Omental fat pad (tissue), 4 donors: ENCODE measurements at places on chromosomes 16 and 17. TPM values are rescaled to one million over a fixed set of nuclear protein-coding genes. Genes with fewer than 3 reads are reported as not detected.
A peak's percentile ranks its signal among the peaks of the same experiment; 100 is the strongest.

DNA sequence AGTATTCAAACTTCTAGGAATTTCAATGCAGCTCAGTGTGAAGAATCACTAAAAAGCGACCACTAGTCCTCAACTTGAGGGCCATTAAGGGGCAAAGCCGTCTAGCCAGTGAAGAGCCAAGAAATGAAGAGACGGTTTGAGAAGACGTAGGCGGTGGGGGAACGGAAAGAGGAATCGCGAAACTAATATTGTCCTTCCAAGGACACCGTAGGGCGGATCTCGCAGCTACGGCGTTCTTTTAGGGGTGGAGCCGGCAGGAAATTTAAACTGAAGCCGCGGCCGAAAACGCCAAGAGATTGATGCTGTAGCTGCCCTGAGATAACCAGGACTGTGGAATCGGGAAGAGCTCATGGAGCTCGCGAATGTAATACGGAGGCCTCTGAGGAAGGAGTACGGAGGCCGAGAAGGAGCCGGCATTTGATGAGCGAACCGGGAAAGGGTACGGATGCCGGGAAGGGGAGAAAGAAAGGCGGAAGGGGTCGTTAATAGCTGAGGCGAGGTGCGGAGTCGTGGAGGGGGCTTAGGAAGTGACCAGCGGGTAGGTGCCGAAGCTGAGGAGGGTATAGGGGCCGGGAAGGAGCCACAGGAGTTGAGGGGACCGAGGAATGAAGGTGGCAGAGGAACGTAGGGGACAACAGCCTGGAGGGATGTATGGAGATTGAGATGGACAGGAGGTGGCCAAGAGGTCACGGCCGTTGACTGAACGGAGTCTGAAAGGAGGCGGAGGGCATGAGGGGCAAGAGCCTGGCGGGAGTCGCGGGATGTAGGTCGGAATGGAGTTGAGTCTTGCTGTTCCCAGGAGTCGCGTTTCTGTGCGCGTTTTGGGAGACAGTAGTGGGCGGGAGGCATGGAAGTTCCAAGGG, at the start of gene DBF4B:
DBF4B (plus strand) TSS at position 265 of the 863 bp plus-strand sequence; CDS start at position 421, 156 bp downstream.
- DNase-seq: peak; percentile 42

GRCh38 chr16:89230255-89230654, 12.8 kb downstream of the ZNF778 start:
- DNase-seq: no peak

DNA sequence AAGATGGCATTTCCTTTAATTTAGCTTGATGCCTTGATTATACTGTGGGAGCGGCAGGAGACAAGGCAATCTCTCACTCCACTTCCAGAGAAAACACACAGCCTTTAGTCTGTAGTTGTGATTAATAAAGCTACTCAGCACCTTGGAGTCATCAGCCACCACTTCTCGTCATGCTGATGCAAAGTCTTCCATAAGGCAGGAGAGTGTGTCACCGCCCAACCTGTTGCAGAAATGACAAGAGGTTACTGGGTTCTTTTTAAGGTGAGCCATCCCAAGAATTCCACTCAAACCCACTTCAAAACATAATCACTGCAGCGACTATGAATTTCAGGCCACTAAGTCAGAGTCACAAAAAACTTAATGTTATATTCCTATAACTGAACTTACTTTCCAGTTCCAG, 223.9 kb upstream of the TOX3 start:
- DNase-seq: no peak

GRCh38 chr17:1683459-1683858, 1.2 kb downstream of the PRPF8 start:
- DNase-seq: no peak

GRCh38 chr17:72839131-72839725, 253.3 kb downstream of the SLC39A11 start:
- no peak for DNase-seq

- no peak for DNase-seq
These were observed 116.2 kb downstream of the GNAO1 start for GRCh38 chr16:56307534-56307873.

DNA sequence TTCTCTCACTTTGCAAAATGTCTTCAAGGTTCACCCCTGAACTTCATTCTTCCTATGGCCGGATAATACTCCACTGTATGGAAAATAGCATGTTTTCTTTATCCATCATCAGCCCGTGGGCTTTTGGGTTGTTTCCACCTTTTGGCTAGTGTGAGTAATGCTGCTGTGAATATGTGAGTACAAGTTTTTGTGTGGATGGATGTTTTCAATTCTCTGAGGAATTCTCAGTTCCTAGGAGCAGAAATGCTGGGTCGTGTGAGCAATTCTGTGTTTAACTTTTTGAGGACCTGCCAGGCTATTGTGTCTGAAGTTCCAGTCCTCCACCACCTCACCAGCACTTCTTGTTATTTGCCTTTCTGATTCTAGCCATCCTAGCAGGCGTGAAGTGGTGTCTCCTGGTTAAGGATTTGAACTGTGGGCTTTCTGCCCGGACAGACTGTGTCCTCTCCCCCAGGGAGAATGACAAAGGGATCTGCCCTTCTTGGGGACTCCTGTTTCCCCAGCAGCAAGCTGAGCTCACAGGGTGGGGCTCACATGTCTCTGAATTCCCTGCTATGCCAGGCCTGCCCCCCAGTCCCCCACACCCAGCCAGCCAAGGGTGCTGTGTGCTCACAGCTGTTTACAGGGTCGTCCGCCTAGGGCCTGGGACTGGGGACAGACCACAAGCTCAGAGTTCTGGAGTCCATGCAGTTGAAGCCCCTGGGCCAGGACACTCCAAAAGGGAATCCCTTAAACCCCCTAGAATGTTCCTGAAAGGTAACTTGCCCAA, 92.2 kb upstream of the CIBAR2 start:
- no peak for DNase-seq

DNA sequence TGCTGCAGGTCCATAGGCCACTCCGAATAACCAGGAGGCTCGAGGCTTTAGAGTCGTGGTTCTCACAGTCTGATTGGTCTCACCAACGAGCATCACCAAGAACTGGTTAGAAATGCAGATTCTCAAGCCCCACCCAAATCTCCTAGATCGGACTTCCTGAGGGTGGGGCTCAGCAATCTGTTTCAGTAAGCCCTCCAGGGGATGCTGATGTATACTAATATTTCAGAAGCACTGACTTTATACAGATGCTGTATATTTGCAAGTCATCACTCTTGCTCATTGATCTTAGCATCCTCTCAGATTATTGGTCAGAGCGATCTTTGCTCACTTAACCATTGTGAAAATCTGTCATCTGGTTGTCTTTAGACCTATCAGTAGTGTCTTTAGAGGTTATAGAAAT, 4.4 kb upstream of the VAC14 start:
- DNase-seq: no peak

- no peak for DNase-seq
These were observed 4.4 kb upstream of the SNX29 start for GRCh38 chr16:11972128-11972527.

- no peak for DNase-seq
These were observed 13.2 kb downstream of the CMTM3 start for GRCh38 chr16:66617728-66618127.

DNA sequence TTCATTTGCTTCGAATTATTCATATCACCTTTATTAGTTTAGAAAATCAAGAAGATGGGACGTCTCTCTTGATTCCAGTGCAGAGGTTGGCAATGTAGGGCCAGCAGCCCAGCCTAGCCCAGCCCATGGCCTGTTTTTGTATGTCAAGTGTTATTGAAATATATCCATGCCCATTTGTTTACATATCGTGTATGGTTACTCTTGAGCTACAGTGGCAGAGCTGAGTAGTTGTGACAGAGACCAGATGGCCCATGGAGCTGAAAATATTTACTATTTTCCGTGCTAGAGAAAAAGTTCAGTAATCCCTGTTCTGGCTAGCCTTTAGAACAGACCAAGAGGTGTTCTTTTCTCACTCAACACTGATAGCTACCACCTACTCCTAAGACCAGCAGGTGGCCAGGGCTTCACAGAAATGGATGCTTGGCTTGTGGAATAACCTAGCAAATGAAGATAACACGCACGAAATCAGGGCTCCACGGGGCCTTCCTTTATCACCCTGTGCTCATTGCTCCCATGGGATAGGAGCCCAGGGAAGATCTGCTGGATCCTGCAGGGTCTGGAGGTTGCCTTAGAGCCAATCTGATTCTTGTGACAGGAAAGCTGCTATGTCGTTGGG, 123.2 kb upstream of the ANKFN1 start:
- DNase-seq: no peak

- DNase-seq: no peak
These were observed 2.5 kb downstream of the CARHSP1 start for GRCh38 chr16:8866118-8866883.

GRCh38 chr16:8867216-8867931, 1.4 kb downstream of the CARHSP1 start:
- DNase-seq: peak; percentile 51

- DNase-seq: no peak
These were observed 448.1 kb upstream of the DYNLRB2 start for GRCh38 chr16:80092681-80093080.

DNA sequence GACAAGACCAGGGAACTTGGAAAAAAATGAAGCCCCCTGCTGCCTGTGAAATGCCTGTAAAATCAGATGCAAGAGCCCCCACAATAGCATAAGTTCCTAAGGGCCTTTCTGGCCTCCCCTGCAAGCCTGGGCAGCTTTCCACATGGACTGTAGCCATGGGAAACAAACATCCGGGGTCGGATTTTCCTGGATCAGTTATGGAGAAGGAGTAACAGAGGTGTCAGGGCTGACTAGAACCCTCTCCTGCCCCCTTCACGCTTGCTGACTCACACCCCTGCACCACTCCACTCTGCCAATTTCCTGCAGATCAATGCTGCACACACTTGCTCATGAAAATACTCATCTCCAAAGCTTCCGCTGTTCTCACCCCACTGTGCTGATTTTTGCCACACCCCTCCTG, 258.6 kb downstream of the CBLN1 start:
- no peak for DNase-seq

DNA sequence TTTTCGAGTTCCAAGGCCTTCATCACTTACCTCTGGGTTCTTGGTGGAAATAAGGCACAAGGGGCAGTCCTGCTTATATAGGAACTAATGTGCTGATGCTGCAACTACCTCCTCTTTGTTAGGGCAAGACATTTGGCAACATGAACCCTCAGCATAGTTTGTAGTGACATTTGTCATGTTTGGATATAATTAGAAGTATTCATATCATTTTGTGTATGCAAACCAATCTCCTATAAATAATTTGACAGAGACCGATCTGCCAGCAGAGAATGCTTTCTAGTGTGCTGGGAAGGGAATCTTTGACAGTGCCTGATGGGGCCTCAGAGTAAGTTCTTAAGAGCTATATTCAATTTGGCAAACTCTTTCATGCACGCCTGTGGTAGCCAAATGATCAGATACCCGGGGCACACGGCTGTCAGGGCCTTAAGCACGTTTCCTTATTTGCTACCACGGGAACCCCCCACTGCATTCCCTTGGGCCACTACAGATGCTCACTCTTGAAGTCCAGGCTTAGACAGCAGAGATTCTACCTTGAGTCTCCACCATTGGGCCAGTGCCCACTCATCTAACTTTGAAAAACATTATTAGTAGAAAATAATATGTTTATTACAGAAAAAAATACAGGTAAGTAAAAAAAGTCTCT, at the start of gene MYH8:
MYH8 (minus strand) TSS at position 51 of the 643 bp plus-strand sequence. CDS start 1,723 bp downstream, outside the sequence.
- DNase-seq: no peak

DNA sequence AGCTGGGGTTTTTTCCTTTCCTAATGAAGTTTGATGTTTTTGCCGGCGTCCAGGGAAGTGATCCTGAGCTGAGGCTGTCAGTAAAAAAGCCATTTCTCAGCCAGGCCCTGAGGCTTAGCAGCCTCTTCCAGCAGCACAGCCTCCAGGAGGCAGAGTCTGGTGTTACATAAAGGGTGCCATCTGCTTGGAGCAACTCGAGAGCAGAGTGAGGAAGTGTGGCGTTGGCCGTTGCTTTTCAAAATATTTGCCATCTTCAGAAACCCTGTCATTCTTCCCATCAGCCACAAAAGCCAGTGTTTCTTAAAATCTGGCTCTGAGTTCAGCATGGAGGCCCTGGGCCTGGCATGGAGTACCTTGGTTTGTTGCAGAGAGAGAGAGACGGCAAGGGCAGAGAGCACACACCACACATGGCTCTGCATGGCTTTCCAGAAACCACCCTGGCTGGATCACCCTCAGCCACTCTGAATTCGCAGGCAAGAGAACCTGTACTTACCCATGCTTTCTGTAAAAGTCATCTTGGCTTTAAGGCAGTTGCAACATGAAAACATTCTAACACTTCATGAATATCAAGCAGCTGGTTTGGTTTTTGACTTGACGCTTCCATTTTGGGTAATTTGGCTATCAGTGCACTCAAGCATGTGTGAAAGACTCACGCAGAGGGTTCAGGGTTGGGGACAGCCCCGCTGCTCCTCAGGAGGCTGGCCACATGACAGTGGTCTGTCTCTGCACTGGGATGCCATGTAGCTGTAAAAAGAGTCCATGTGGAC, 21.0 kb downstream of the PMM2 start:
- DNase-seq: no peak

- DNase-seq: no peak
These were observed 19.4 kb downstream of the PSME3IP1 start for GRCh38 chr16:57166451-57166850.

- peak; percentile 48 for DNase-seq
These were observed 86.8 kb downstream of the WWP2 start for GRCh38 chr16:69848637-69849545.

DNA sequence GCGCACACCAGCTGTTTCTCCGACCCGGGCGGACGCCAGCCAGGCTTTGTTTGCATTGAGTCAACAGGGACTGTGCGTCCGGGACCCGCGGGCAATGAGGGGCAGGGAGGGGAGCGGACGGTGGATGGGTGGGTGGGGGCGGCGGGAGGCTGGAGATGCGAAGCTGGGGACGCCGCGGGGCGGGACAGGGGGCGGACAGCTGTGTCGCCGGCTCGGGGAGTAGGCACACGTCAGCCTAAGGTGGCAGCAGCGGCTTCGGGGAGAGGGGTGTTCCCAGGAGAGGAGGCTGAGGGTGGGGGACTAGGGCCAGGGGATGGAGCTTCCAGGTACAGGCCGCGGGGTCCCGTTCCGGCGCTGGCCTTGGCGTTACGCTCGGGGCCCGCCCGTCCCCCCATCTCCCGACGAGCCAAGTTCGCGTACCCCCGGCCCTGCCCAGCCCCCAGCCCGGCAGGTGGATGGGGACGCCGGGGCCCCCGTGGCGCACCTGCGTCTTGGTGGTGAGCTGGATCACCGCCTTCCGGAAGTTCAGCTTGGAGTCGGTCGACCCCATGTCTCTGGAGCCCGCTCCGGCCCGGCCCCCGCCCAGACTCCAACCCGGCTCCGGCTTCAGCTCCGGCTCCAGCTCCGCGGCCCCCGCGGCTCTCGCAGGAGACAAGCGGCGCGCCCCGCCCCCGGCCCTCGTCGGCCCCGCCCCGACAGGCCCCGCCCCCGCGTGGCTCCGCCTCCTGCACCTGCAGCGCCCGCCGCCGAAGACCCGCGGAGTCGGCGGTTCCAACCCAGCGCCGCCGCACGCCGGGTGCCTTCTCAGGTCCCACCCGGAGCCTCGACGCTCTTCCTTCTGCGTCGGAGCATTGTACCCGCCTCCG, at the start of gene HID1:
HID1 (minus strand) TSS at position 653 of the 866 bp plus-strand sequence; CDS start at position 550, 103 bp downstream.
- no peak for DNase-seq

GRCh38 chr17:65532101-65532890, 29.2 kb downstream of the AXIN2 start:
- no peak for DNase-seq

Gene CYBC1
- total RNA-seq: 74.6 TPM

Gene SDK2
- 0.72 TPM for total RNA-seq

Gene GP1BA
- total RNA-seq: not detected

Gene SIRT7
- 15.4 TPM for total RNA-seq

Gene CCL18
- total RNA-seq: 9.5 TPM

Gene PRR29
- total RNA-seq: 1.1 TPM
